ENCODE measurements at places on chromosomes 7 and 10.

DNA sequence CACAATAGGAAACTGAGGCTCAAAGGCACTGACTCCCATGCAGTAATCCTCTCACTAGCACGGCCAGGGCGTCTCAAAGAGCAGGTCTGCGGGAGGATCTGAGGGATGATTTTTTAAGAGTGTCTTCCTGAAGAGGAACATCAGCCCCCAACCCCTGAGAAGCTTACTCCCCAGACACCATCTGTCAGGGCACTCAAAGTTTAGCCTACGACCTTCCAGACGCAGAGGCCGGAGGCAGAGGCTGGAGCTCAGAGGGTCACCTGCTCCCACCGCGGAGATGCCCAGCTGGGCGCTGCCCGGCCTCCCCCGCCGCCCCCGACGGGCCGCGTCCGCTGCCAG lies 1.7 kb downstream of the ZNF777 start:
- no peak for DNase-seq

- no peak for DNase-seq
These were observed 526.2 kb upstream of the ADARB2 start for GRCh38 chr10:2263561-2263960.

GRCh38 chr7:64875658-64876406 lies 27.2 kb upstream of the ZNF273 start:
- no peak for DNase-seq

DNA sequence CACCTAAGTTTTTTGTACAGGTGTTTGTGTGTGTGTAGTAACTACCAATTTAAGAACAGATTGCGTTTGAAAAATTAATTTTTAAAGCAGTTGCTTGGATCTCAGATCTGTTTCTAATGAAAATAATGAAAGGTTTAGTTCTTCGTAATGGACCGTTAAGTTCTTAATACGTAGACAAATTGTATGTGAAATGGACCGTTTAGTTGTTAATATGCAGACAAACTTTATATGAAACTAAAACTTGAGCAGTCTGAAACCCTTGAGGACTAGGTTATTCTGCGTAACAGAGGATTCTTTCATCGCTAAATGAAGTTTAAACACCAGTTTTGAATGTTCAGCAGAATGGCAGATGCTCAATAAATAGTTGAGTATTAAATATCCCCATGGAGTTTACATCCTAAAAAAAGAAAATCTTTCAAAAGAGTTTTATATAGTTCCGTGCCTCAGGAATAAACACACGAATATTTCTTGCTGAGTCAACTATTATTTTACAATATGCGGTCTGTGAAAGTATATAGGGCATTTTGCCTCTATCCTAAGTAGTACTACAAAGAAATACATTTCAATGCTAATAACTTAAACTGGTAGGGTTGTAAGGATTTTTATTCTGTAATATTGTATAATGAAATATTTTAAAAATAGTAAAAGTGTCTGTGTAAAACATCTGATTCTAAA lies 1.2 kb downstream of the DBF4 start:
- DNase-seq: no peak

DNA sequence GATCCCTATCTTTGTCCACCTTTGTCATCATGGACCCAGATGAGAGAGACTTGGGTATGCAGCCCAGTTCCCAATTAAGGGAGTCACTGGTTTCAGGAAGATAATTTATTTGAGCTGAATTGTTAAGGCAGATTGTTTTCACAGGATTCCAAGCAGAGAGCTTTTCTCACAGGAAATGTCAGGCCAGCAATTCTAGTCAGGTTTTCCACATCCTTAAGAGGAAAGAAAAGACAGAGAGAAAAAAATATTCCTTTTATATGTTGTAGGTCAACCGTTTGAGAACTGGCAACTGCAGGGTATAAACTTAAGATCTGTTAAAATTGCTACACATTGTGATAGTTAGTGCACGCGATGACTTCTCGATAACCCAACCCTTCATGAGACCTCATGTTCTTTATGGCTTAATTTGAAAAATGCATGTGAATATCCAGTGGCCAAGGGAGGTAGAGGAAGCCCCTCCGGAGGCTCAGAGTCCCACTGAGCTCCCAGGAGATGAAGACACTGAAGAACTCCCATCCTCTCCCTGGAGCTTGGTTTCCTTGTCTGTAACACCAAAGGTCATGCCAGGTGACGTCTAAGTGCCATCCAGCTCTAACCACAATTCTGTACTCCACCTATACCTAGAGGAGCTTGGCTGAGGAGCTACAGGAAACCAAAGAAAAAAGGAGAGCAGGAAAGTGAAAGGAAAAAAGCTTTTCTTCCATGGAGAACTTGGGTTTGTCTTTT lies 45.6 kb downstream of the MINDY4 start:
- DNase-seq: no peak

GRCh38 chr10:28991333-28992270 lies 297.3 kb upstream of the LYZL1 start:
- peak; percentile 65 for DNase-seq

DNA sequence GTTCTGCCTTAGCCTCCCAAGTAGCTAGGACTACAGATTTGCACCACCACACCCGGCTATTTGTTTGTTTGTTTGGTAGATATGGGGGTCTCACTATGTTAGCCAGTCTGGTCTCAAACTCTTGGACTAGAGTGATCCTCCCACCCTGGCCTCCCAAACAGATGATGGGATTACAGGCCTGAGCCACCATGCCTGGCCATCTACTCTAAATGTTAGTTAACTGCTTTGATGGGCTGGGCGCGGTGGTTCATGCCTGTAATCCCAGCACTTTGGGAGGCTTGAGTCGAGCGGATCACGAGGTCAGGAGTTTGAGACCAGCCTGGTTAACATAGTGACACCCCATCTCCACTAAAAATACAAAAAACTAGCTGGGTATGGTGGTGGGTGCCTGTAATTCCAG lies 74.8 kb downstream of the SEPTIN14 start:
- DNase-seq: no peak

DNA sequence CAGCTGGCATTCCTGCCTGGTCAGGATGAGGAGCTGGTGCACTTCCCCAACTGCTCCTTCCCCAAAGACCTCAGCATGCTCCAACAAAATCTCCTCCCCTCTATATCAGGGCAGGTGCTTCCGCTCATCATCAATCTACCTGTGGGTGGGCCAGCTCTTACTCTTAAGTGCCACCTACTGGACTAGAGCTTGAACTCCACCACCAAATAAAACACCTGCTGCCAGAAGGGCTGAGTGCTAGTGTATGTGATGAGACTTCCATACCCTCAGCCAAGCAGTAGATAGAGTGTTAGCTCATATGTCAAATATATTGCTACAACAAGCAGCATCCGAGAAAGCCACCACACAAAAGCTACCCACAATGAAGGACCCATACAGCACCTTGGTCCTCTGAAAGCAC lies 264.3 kb downstream of the RNLS start:
- no peak for DNase-seq

DNA sequence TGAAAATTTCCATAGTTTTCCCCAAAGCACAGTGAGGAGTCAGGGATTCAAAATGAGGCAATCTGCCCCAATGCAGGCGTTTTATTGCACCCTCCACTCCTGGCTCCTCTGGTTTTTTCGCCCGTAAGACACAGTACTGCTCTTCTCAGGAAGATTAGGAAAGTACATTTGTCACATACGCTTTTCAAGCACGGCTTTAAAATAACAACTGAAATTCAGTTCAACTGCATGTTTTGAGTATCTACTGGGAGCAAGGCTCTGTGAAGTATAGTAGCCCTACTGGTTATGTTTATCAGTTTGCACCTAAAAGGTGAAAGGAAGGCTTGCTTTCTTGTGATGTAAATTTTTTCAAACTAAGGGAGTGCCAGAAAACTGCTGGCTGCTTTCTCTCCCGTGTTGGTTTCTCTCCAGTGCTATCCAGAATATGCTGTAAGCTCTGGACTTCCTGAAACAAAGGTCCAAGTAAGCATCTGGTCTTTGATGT lies 1.9 kb upstream of the SGMS1 start:
- peak; percentile 42 for DNase-seq

GRCh38 chr7:45663965-45664633 lies 89.9 kb downstream of the ADCY1 start:
- DNase-seq: no peak

DNA sequence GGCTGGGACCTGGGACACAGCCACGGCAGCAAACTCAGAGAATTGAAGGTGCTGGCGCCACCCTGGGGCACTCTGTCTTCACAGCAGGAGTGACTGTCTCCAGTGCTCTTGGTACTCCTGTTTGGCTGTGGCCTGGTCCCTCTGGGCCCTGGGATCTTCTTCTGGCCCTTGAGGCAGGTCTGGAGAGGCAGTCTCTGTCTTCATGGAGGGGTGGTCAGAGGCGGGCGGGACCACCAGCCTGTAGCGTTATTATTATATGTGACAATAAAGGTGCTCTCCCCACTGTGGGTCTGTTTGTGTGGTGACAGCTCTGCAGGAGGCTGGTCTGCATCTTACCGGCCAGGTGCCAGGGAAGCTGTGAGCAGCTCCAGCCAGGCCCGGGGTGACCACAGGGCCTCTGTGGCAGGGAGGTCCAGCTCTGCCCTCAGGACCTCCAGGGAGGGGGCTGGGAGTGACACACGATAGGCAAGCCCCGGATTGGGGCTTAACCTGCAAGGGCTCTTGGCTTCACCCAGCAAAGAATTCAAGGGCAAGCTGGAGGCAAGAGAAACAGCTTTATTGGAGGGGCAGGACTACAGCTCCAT lies 70.3 kb downstream of the MYL10 start:
- DNase-seq: no peak

DNA sequence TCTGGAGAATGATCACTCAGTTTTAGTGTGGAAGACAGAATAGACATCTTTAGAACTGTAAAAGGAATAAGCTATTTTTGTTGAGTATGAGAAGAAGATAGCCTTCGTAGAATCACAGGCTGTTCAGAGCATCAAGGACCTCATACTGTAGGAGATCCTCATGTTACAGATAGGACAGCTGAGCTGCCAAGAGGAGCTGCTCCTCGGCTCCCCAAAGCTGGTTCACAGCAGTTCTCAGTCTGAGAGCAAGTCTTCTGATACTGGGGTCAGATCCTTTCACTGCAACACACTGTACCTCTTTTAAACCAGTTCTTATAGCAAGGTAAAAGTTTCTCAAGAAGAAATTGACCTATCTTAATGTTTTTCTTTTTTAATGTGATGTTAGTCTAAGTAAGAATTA lies 17.1 kb downstream of the CCNY start:
- DNase-seq: no peak

- no peak for DNase-seq
These were observed 79.8 kb upstream of the RSU1 start for GRCh38 chr10:16896993-16897392.

- no peak for DNase-seq
These were observed 21.9 kb downstream of the ASAH2 start for GRCh38 chr10:50229460-50229859.

DNA sequence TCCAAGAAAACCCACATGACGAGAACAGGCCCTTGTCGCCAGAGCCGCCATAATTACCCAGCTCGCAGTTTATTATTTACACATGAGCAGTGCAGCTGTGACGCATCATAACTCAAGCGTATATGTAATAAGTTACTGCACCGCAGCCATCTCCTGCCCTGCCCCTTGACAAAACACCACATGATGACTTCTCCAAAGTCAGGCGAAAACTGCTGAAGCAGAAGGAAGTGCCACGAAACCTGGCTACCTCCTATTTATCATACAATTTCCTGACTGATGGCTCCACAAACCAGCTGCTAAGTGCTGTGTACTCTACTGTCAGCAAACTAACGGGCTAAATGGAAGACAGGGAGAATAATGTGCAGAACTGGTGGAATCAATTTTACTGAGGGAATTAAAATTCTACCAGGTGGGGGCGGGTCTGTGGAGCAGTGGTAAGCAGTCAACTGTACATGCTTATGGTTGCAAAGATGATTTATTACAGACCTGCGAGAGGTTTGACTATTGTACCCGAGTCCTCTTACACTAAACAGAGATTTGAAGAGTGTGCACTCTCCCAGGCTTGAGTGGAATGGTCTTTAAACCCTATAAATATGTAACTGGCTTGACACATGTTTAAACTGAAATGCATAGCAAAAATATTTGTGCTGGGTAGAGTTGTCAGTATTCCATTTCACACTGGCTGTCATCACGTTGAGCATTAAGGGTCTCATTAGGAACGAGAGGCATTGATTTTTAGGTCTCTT lies 156.0 kb downstream of the GLI3 start:
- no peak for DNase-seq

- DNase-seq: no peak
These were observed 63.3 kb downstream of the TMEM26 start for GRCh38 chr10:61389887-61390286.

GRCh38 chr7:4070214-4070613 lies 611.9 kb upstream of the FOXK1 start:
- DNase-seq: no peak

- no peak for DNase-seq
These were observed 52.5 kb upstream of the MACC1 start for GRCh38 chr7:20269726-20270125.

GRCh38 chr7:140084972-140085371 lies 22.2 kb upstream of the PARP12 start:
- no peak for DNase-seq

DNA sequence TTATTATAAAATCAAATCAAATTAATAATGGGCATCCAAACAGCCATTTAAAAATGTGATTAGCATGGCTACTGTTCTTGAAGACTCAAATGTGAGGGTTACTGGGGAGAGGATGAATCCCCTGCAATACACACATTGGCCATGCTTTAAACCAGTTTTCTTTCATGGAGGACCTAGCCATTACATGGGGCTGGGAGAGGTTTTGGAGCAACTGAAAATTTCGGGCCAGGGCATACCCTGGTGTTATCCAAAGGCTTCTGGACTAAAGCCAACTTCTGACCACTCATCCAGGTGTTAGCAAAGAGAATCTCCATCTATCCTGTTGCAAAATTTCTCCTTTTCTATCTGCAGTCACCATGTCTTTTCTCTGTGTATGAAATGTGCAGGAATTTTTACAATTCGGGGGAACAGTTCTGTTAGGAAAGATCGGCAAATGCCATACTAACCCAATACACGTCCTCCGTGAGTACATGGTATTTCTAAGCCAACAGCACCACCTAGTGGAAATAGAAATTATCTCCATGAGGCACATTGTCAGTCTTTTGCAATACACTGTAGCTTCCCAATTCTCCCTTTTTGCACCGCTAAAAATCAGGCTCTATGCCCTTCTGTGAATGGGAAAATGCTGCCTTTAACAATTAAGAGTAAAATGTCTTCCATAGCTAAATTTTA lies 47.0 kb upstream of the ZNF107 start:
- DNase-seq: peak; percentile 43

DNA sequence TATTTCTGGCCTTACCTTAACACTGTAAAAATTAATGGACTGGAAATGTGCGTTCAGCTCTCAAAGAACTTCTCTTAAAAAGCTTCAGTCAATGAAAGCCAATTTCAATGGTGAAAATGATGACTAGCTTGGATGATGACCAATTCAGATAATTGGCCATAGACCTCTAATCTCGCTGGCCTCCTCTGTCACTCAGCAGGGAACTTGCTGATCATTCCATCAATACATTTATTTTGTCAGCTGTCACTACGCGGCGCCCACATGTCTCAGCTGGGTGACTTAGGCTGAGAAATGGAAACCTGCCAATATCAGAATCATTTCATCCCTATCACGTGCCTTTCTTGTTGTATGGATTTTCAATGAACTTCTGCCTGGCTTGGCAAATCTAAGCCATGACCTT lies 673.0 kb upstream of the AUTS2 start:
- DNase-seq: no peak
